ENCODE measurements at places on chromosomes 1 and 21.

- no peak for DNase-seq
These were observed 8.5 kb downstream of the ARHGEF16 start for GRCh38 chr1:3463013-3463385.

GRCh38 chr1:163842571-163842970 is 520.8 kb downstream of the NUF2 start:
- no peak for DNase-seq

DNA sequence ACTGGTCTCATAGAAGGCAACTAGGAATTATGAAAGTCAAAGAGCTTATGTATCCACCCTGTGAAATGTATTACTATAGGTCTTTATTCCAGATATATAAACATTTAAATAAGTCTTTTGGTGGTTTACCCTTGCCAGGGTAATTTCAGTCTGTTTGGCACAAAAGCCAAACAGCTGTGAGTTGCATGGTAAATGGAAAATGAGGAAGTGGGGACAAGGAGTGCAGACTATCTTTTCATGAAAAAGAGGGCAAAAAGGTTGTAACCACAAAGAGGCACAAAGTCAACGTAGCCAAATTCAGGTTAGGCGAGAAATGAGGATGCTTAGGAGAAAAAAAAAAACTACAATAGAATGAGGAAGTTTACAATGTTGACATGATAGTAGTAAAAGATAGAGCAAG is 492.3 kb upstream of the PRMT6 start:
- DNase-seq = no peak

- DNase-seq = no peak
These were observed 256.8 kb downstream of the TOMM20 start for GRCh38 chr1:234871710-234872271.

GRCh38 chr1:77438236-77438913 is 156.6 kb downstream of the AK5 start:
- no peak for DNase-seq

- no peak for DNase-seq
These were observed 243.7 kb downstream of the TBX15 start for GRCh38 chr1:118744420-118744819.

GRCh38 chr1:58460469-58460868 is 86.1 kb downstream of the OMA1 start:
- DNase-seq = no peak

- no peak for DNase-seq
These were observed 99.5 kb downstream of the BCAR3 start for GRCh38 chr1:93581917-93582850.

GRCh38 chr1:246338098-246338497 is 169.0 kb downstream of the SMYD3 start:
- DNase-seq = no peak

- no peak for DNase-seq
These were observed 8.0 kb upstream of the PKP1 start for GRCh38 chr1:201275253-201275666.

All from stimulated activated CD8-positive, alpha-beta memory T cell treated with anti-CD3 and anti-CD28 coated beads, Interleukin-2, amount 100 ng/mL, for 1 hour (primary cell).